Caco-2 (cell line): ENCODE measurements at places on chromosomes 1 and 21.

GRCh38 chr1:209715314-209715713, 10.7 kb downstream of the HSD11B1 start:
- DNase-seq, result no peak

- DNase-seq, result no peak
Observed at GRCh38 chr21:15660423-15660804, 69.4 kb upstream of the USP25 start.

DNA sequence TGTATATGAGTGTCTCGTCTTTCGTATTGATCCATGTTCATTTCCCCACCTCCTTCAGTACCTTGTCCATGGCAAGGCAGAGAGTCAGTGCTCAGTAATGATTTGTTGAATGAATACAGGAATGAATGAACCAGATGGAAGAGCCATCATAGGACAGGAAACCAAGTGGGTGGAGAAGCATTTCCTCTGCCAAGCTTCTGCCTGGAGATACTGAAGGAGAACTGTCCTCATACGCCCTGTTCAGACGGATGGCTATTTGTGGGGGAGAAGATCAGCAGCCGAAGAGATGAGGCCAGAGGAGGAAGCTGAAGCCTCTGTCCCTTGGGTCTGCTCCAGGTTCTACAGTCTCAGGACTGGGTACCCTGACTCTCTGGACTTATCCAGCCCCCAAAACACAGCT, 5.8 kb downstream of the FAM43B start:
- DNase-seq, result no peak

DNA sequence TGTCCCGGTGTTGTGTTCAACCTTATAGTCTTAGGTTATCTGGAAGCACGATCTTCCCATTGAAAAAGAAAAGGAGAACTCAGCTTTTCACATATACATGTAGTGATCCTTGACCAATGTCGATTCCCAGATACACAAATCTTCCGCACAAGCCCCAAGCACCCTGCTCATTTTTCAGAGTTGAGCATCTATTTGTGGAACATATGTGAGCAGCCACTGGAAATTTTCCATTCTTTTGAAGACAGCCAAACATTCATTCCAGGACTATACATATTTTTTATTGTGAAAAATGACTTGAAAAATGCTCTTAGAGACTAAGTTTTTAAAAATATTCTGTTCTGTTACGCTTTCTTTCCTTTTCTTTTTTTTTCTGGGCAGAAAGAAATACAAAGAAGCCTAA, 371.9 kb downstream of the RGS7 start:
- DNase-seq, result no peak

DNA sequence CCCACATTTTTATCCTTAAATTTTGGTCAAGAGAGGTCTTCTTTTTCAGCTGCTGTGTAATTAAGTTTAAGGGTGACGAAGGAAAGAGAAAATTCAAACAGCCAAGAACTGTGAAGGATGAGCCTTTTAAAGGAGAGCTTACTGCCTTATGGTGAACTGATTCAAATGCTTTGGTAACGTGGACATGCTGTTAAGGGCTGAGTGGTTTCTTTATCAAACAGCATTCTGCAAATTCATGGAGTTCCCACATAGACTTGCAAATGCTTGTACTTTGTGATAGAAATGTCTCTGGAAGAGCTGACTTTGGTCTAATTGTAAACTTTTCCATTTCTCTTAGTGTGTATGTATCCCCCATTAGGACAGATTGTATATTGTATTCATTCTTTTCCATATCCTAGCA, 93.8 kb downstream of the CHD1L start:
- no peak for DNase-seq
